ENCODE measurements at places on chromosomes 2 and 18. TPM values are rescaled to one million over a fixed set of nuclear protein-coding genes. Genes with fewer than 3 reads are reported as not detected.

Gene BMP10
- not detected for total RNA-seq

Gene IL36A
- total RNA-seq = not detected

Gene STEAP3
- total RNA-seq = 18.2 TPM

Gene HAUS1
- total RNA-seq = 14.4 TPM

Gene CD28
- 0.14 TPM for total RNA-seq

Gene NCKAP5
- total RNA-seq = 1.1 TPM

Gene NEU2
- total RNA-seq = not detected

Gene HOXD13
- total RNA-seq = not detected

Gene FIGN
- total RNA-seq = 1.1 TPM

Gene EHBP1
- 46.3 TPM for total RNA-seq

Gene OR6B2
- total RNA-seq = not detected

Gene CASP10
- 4.7 TPM for total RNA-seq

Gene CREB1
- total RNA-seq = 60.2 TPM

Gene LOXHD1
- not detected for total RNA-seq

Gene NTSR2
- total RNA-seq = 0.35 TPM

Gene TDRD15
- not detected for total RNA-seq

Gene SPC25
- total RNA-seq = 8.6 TPM

Gene SEPTIN10
- 65.6 TPM for total RNA-seq

Gene TMEM37
- 17.8 TPM for total RNA-seq

Gene ANKRD30BL
- total RNA-seq = 0.14 TPM

- DNase-seq = no peak
These were observed 11.6 kb upstream of the IER3IP1 start for GRCh38 chr18:47187721-47188120.

DNA sequence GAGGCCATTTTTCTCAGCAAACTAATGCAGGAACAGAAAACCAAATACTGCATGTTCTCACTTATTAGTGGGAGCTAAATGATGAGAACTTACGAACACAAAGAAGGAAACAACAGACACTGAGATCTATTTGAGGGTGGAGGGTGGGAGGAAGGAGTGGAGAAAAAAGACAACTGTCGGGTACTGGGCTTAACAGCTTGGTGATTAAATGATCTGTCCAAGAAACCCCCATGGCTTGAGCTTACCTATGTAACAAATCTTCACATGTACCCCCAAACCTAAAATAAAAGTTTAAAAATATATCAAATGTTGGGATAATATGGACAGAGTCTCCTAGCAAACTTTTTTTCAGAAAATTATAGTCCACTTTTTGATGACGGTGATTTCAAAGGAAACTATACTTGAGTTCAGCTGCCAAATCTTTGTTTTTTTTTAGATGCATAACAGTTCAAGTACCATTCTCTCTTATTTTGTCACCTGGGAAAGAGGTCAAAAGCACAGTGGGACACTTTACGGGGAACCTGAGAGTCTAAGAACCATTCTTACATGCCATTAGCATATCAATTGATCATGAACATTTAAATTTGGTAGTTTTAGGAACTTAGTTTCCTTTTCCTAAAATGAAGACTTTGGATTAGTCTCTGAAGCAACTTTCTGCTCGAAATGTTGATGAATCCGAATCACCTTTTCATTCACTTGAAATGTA lies 835.0 kb downstream of the NRXN1 start:
- DNase-seq = no peak

DNA sequence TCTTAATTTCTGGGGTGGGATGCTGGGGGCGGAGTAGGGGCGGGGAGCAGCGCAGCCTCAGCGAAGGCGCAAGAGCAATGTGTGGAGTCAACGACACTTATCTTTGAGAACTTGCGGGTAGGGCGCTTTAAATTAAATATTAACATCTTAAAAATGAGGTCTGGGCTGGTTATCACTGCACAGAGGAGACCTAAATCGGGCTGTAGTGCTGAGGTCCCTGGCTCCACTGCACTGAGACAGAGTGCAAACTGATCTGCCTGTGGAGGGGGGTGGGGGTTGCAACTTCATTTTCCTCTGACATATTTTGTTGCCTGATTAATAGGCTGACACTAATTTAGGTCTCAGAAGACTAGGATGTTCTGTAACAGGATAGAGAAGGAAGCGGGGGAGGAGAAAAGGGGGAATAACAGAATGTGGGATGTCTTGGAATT lies 253.0 kb upstream of the FANCL start:
- DNase-seq = no peak

- DNase-seq = no peak
These were observed 91.1 kb upstream of the CDH2 start for GRCh38 chr18:28267878-28268625.

GRCh38 chr2:199870581-199870980 lies 19.6 kb upstream of the FTCDNL1 start:
- DNase-seq = no peak

DNA sequence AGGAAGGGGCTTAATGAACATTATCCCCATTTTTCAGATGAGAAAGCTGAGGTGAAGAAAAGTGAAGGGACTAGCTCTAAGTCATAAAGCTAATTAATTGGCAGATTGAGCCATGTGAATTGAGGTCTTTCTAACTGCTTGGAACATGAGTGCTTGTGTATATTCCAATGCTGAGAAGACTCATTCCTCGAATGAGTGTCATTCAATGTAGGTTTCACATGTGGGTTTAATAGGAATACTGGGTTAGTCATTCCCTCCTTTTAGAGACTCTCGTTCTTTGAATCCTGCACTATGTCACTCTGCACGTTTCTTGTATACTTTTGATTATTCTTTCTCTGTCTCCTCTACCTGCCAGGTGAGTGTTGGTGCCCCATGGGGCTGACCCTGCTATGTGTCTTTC lies 218.2 kb downstream of the HRH4 start:
- DNase-seq = no peak

DNA sequence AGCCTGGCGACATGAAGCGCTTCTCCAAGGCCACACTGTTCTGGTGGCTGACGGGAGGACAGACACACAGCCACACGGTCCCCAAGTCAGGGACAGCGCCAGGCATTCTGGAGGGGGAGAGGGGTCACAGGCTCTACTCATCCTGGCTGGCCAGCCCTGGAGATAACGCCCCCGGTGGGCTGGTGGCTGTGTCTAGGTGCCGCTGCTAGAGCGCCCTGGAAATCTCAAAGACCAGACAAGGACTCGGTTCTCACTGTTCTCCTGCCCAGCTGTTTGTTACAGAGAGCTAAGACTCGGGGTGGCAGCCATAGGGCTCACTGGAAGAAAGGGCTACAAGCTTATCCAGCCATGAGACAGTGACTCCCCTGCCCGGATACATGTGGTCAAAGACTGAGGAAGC lies 72.0 kb downstream of the KCNF1 start:
- DNase-seq = no peak

DNA sequence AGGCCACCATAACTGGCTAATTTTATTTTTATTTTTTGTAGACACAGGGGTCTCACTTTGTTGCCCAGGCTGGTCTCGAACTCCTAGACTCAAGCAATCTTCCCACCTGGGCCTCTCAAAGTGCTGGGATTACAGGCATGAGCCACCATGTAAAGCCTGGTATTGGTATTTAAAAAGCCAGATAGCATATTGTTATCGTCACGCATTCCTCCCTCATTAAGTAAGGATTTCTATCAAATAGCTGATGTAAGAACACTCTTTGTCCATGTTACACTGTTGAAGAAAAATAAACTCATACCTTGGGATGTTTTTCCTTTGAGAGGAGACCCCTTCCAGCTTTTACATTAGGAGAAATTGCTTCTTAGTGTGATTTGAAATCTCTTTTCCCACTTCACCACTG lies 39.2 kb upstream of the DARS1 start:
- DNase-seq = no peak

- no peak for DNase-seq
These were observed 104.8 kb upstream of the VRK2 start for GRCh38 chr2:57941816-57942215.

DNA sequence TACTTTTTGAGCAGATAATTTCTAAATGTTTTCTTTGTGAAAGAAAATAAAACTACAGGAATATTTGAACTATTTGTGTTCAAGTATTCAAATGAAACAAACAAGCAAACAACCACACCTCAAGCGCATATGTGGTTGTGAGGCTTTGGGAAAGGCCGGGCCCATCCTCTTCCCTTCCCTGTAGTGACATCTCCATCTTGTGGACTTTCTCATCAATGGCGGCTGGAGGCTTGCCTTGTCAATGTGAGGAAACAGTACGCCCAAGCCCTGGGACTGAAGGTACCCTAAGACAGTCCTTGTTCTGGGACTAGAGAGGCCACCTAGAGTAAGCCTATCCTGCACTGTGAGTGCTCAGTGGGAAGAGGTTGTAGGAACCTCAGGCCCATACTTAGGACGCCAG lies 166.8 kb downstream of the TPGS2 start:
- DNase-seq = peak; percentile 16

DNA sequence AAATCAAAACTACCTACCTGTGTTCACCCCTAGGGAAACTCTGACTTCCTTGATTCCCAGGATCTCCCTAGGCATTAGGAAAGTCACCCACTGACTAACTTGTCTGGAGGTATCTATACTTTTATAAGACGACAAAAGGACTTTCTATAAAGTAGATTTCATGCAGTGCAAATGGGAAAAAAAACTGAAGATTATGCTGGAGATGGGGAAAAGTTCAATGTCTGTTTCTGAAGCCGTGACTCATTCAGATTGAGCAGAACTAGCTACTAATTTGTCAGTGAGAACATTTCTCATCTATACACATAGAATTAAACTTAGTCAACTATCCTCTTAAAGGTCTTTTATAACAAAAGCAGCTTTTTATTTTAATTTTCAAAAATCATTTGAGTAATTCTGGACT lies 6.0 kb downstream of the SEPTIN10 start:
- DNase-seq = no peak

GRCh38 chr2:127859712-127860085 lies 1.7 kb upstream of the POLR2D start:
- peak; percentile 55 for DNase-seq

DNA sequence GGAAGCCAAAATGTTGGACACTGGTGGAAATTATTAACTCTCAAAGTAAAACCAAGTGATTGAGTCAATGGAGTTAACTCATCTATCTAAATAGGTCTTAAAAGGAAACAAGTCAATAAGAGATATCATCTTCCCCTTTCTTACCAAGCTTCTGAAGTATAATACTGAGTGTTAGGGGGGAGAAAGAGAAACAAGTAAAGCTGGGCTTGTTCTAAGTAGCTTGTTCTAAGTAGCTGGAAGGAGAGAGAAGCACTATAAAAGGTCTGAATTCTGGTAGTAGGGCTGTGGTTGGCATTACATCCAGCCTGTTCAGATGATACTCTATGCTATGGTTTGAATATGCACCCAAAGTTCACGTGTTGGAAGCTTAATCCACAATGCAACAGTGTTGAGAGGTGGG lies 26.8 kb downstream of the YES1 start:
- no peak for DNase-seq

DNA sequence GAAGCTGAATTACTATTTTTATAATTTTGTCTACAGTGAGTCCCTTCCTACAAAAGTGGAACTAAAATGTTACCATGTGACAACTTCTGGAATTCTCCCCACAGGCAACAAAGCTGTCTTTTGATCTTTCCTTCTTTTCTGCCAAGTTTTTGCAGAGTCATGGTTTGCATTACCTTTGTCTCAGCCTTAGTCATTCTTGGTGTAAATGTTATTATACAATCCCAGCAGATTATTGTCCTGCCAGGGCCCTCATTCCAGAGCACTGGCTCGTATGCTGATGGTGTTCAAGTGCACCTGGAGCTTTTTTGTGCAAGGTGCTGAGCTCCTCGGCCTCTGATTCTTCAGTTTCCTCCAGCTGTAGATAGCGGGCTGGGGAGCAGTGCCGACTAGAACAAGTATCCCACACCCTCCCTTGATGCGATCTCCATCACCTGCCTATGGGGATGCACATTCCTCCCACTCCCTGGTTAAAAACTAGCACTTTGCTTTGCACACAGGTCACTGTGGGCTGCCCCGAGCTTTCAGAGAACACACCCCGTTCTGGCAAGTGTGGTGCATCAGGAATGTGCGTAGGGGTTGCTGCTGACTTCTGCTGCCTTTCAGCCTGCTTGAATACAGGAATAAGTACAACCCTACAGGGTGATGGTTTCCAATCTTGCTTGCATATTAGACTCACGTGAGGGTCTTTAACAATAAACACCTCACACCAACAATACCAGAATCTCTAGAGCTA lies 263.6 kb downstream of the RNF144A start:
- no peak for DNase-seq

- no peak for DNase-seq
These were observed 44.9 kb upstream of the PELI1 start for GRCh38 chr2:64189167-64189566.

DNA sequence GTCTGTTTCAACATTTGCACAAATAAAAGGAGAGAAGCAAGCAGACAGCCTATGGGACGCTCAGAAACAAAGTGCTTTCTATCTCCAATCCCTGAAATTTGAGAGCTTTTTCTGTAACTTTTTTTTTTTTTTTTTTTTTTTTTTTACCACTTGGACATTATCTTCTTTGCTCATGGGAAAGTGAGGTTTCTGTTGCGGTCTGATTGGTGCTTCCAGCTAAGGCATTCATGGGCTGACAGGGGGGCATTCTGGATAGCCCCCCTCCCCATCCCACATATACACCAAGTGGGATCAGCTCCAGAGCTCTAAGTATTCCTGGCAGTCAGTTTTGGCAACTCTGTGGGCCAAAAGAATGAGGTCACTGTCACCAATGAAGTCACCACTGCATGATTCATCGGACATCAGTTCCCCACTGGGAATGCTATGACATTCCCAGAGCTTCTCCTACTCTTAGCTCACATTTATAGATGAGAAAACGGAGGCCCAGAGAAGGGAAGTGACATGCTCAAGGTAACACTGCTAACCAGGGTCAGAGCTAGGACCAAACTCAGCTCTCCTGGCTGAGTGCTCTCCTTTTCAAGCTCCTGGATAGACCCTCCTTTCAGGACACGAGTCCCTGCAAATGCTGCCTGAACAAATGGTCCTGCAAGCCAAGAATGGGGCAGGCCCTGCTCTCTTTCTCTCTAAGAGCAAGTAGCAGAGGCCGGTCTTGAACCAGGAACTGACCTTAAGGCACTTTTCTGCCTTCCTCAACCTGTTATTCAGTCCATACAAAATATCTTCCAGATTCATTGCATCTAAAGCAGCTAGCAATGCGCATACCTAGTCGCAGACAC lies 61.3 kb downstream of the TMEM247 start:
- peak; percentile 71 for DNase-seq

GRCh38 chr2:181779288-181780021 lies 99.1 kb upstream of the NEUROD1 start:
- DNase-seq = no peak

- DNase-seq = no peak
These were observed 1.1 kb upstream of the MAL start for GRCh38 chr2:95024371-95024770.

- no peak for DNase-seq
These were observed 290.4 kb upstream of the ZC3H15 start for GRCh38 chr2:186195696-186196095.

- no peak for DNase-seq
These were observed 330.7 kb downstream of the AGPS start for GRCh38 chr2:177723235-177723634.

GRCh38 chr2:43269706-43270105 lies 43.3 kb upstream of the ZFP36L2 start:
- DNase-seq = peak; percentile 52

DNA sequence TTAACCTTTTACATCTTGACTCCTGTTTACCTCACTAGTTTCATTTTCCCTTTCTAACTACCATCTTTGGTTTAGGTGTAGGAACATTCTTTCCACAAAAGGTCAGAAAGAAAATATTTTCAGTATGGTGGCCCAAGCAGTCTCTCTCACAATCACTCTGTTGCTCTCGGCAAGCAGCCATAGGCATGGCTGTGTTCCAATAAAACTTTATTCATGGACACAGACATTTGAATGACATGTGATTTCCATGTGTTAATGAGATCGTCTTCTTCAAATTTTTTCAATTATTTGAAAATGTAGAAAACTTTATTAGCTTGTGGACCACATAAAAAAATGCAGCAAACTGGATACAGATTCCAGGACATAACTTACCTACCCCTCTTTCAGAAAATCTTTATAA lies 109.7 kb upstream of the CNTNAP5 start:
- DNase-seq = no peak

All from adrenal gland (tissue), 19 donors.